Activated CD4-positive, alpha-beta T cell treated with anti-CD3 and anti-CD28 coated beads, Interleukin-2, amount 50 U/mL, for 4 hours (primary cell): ENCODE measurements at places on chromosomes 3 and 15.

GRCh38 chr3:184145111-184145524, 10.0 kb downstream of the EIF2B5 start:
- peak; percentile 27 for DNase-seq

- DNase-seq = no peak
Observed at GRCh38 chr15:58980351-58980939, 7.0 kb upstream of the RNF111 start.

DNA sequence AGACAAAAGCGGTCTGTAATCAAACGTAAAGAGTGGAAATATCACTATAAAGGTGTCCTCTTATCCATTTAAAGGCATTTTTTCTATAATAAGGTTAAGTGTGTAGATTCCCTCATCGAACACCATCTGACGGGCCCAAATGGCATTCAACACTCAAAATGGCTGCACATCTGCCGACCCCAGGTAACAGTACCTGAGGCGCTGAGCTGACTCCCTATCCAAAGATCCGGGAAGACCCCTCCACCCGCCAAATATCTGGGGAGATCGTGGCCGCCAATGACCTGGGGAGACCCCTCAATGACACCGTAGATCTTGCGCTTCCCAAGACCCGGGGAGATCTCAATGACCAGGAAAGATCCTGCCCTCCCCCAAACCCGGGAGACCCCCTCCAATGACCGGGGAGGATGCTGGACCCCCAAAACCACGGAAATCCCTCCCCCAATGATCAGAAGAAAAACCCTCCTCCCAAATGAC, 476 bp downstream of the IP6K2 start:
- peak; percentile 10 for DNase-seq

DNA sequence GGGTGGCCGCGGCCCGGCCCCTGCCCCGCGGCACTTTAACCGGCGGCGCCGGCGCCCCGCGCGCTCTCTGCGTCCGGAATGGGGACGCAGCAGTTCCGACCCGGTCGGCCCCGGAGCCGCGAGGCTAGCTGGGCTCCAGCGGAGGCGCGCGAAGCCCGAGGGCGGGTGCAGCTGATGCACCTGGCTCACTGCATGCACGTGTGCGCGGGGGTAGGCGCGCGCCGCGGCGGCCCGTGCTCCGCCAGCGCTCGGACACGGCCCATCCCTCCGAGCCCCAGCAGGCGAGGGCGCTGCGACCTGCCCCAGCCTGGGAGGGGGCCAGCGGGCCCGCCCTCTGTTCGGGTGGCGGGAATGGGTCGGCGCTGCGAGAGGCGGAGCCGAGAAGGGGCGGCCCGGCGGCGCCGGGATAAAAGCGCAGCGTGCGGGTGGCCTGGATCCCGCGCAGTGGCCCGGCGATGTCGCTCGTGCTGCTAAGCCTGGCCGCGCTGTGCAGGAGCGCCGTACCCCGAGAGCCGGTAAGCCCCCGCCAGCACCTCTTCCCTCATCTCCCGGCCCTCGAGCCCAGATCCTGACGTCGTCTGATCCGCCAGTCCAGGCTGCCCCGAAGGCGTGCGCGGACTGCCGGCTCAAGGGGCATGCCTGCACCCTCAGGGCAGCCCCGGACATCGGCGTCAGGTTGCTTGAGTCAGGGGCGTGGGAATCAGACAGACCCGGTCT, at the start of the genes CHDH and IL17RB:
CHDH (minus strand) TSS at position 286 of the 717 bp plus-strand sequence. CDS start 22,411 bp downstream, outside the sequence.
IL17RB (plus strand) TSS at position 435 of the 717 bp plus-strand sequence; CDS start at position 456, 21 bp downstream.
- DNase-seq = no peak

GRCh38 chr3:192445770-192446644, 281.3 kb downstream of the FGF12 start:
- DNase-seq = no peak

DNA sequence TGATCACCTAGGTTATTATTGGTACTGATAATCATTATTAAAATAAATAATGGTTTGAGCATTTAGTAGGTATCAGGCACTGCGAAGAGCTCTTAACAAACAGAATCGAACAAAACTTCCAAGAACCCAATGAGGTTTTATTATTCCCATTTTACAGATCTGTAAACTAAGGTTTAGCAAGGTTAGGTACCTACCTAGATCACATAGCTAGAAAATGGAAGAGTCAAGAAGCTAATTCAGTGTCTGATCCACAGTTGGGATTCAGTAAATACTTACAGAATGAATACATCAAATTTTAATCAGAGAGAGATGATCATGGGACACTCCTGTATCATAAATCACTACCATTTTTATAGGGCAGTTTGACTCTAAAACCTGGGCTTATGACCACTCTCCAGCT, 15.5 kb downstream of the GJD2 start:
- DNase-seq = no peak

DNA sequence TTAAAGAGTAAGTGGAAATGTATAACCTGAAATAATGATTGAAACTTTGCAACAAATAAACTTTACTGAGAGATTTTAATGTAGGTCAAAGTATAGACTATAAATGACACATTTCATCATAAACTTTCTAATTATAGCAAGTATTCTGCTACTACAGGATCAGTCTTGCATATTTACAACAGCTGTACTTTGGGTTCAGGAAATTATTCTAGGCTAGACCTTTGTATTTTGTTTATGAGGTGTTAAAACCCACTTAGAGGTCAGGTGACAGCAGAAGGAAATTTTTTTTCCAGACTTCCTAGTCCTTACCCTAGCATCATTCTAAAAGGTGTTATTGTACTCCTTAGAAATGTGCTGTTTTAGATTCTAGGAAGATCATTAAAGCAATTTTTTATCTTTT, 2.3 kb downstream of the RNF7 start:
- no peak for DNase-seq

DNA sequence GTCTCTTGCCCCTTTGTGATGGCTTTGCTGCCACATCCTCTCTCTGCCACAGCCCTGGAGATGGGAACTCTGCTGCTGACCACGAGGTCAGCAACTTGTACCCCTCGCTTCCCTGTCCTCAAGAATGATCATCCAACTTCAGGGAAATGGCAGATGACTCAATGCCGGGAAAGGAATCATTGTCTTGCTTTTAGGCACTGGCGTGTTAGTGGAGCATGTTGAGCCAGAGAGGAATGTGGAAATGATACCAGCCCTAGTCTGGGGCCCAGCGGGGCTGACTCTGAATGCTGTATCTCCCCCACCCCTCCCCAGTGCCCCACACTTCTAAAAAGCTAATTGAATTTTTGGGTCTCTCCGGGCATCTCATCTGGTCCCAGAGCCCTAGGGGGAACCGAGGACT, 184.9 kb upstream of the BHLHE40 start:
- no peak for DNase-seq

DNA sequence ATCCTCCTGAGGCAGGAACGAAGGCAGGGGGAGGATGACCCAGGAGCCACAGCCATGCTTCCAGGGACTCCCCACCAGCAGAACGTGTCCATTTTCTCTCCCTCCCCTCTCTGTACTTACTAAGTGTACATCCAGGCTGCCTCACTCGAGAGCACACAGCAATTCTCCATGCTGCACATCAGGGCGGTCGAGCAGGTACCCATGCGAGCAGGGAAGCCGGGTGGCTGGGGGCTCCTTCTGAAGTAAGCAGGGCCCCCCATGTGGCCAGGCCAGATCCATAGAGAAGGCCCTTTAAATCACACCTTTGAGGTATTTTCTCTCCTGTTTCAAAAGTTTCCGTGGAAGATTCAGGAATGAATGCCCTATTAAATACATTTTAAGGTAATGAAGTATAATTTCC, 41.2 kb upstream of the SLC6A11 start:
- DNase-seq = no peak

GRCh38 chr15:100457201-100457600, 71.5 kb downstream of the CERS3 start:
- no peak for DNase-seq

DNA sequence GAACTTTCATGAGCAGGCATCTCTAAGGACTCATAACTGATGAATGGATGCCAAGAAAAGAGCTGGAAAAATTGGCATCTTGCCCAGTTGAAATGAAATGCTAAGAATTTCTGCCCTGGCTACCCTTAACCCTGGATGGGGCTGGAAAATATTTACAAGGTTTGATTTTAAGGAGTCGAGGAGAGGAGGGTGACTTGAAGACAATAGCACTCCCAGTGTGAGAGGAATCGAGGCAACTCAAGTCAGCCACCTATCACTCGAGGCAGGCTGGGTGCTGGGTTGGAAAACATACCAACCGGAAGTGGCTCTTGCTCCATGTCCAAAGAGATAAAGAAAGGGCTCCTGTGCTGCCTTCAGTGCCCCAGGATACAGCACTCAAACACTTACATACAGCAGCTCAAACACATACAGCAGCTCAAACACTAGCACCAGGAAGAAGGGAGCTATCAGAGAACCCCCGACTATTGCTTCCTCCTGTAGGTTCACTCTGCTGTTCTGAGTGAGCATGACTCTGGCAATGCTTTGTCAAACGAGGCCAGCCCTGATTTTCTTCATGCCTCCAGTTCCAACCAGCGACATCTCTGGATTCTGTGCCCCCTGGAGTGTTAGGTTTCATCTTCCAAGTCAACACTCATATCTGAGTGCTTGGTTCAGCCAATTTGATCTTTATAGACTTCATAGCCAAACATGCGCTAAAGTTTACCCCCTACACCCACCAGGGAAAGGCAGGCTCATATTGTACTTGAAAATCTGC, 4.9 kb downstream of the PRICKLE2 start:
- no peak for DNase-seq

DNA sequence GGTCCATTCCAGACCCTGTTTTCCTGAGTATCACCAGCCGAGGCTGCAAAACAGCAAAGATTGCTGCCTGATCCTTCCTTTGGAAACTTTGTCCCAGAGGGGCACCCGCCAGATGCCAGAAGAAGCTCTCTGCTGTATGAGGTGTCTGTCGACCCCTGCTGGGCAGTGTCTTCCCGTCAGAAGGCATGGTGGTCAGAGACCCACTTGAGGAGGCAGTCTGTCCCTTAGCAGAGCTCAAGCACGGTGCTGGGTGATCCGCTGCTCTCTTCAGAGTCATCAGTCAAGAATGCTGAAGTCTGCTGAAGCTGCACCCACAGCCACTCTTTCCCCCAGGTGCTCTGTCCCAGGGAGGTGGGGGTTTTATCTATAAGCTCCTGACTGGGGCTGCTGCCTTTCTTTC, 1121.2 kb downstream of the NSUN3 start:
- no peak for DNase-seq
